Central memory CD4-positive, alpha-beta T cell (primary cell): ENCODE measurements at places on chromosomes 2 and 18.
A peak's percentile ranks its signal among the peaks of the same experiment; 100 is the strongest.

- DNase-seq, result no peak
These were observed 134.5 kb downstream of the MEIS1 start for GRCh38 chr2:66569321-66569851.

GRCh38 chr2:40224318-40224717 lies 227.6 kb downstream of the SLC8A1 start:
- DNase-seq, result no peak

GRCh38 chr2:111938392-111938791 lies 40.0 kb downstream of the MERTK start:
- DNase-seq, result no peak

DNA sequence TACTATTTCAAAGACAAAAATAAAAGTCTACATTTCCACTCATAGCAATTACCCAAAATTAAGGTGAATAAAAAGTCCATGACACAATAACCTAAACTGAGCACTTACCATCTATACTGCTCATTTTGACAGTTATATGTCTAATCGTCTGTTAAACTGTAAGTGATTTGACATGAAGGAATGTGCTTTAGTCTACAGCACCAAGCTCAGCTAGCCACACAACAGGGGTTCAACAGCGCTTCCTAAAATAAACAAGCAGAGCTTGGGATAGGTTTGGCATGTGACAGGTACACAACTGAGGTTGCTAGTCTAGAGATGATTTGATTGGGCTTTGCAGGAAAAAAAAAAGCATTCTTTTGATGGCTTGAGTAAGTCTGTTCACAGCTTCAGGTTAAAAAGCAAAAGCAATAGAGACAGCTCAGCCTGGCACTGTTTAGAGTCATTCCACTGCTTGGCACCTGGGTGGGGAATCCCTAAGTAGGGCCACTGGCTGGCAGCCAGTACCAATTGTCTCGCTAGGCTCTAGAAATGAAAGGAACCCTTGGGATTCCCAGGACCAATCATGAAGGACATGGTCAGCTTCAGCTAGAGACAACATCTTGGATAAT lies 78.6 kb downstream of the BARD1 start:
- no peak for DNase-seq

DNA sequence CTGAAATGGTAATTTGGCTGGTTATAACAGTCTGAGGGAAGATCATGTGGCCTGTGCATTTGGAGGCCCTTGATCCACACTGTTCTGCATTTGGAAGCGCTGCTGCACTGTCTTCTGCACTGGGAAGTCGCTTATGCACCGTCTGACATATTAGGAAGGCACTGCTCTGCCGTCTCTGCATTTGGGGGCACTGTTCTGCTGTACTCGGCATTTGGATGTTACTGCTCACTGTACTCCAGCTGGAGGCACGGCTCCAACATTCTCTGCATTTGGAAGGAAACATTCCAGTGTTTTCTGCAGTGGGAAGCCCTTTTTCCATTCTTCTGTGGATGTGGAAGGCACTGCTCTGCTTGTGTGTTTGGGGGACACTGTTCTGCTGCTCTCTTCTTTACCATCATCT lies 9.6 kb upstream of the PROM2 start:
- no peak for DNase-seq

DNA sequence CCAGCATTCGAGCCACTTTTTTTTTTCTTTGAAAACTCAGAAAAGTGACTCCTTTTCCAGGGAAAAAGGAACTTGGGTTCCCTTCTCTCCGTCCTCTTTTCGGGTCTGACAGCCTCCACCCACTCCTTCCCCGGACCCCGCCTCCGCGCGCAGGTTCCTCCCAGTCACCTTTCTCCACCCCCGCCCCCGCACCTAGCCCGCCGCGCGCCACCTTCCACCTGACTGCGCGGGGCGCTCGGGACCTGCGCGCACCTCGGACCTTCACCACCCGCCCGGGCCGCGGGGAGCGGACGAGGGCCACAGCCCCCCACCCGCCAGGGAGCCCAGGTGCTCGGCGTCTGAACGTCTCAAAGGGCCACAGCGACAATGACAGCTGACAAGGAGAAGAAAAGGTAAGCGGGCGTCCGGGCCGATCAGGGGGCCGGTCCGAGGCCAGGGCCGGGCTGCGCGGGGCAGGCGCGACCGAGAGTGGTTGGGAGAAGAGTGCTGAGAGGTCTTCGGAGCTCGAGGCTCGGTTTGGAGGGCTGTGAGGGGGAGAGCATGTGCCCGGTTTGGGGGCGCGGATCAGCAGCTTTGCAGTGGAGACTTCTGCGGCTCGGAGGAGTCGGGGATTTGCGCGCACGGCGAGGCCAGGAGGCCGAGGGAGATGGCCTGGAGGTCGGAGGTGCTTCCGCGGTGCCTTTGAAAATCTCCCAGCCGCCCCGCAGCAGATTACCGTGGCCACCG lies 502 bp downstream of the EPAS1 start:
- peak; percentile 59 for DNase-seq

GRCh38 chr2:174145827-174146226 lies 102.5 kb downstream of the OLA1 start:
- no peak for DNase-seq

DNA sequence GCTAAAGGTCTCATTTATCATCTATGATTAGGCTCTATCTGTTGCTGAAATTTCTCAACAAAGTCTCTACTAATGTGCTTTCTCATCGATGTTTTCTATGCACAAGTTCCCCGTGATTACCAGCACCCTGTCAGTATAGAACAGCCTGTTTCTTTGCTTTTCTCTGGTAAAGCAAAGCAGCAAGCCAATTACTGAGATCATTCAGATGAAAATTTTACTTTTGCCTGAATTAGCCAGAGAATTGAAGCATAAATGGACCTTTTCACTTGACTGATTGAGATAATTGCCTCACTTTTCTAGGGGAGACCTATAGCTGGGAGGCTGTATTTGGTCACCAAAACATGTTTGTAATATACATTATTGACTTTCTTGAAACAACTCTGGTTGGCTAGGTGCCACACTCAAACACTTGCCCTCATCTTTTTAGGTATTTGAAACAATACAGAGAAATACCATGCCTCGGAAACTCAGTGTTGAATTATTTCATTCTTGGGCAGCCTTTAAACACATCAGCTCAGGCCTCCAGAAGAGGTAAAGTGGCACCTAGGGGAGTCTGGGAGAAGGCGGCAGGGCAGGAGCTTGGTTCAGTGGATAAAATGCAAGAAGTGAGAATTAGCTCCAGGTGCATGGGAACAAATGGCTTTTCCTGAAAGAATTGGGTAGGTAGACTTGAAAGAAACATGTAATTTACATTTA lies 96.2 kb downstream of the GALNT3 start:
- DNase-seq, result no peak

DNA sequence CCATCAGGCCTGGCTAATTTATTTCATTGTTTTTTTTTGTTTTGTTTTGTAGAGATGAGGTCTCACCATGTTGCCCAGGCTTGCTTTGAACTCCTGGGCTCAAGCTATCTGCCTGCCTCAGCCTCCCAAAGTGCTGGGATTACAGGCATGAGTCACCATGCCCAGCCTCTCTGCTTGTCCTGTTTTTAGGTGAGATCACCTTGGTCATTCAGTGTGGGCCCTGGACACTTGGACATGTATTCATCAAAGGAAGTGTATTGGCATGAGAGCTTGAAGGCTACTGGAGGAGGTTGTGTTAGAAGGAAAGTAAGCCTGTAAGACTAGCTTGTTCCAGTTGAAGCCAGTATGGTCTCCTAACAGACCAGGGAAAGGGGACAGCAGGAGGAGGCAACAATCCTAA lies 229.2 kb upstream of the RGPD4 start:
- DNase-seq, result no peak

- DNase-seq, result no peak
These were observed 712.5 kb downstream of the TDRD15 start for GRCh38 chr2:21836261-21836660.

GRCh38 chr18:63000839-63001238 lies 285.5 kb downstream of the PHLPP1 start:
- no peak for DNase-seq

GRCh38 chr2:217797661-217798069 lies 205.1 kb downstream of the TNS1 start:
- no peak for DNase-seq

GRCh38 chr2:70243806-70244584 lies 4.4 kb downstream of the TIA1 start:
- DNase-seq, result no peak

- DNase-seq, result no peak
These were observed 193.1 kb upstream of the CXCR4 start for GRCh38 chr2:136310797-136311603.

DNA sequence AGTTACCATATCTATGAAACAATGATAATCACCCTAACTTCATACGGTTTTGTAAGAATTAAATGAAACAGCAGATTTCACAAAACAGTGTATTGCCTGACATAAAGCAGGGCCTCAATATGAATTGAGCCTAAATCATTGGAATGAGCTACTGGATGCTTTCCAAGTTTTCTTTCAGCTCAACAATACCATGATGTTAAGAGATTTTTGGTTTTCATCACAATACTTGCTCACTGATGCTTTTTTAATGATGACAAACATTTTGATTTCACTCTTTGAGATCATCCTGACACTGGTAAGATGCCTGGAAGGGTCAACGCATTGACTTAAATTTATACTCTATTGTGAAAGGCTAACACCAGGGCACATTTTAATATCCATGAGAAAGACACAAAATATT lies 377.5 kb downstream of the ZNF521 start:
- DNase-seq, result no peak

DNA sequence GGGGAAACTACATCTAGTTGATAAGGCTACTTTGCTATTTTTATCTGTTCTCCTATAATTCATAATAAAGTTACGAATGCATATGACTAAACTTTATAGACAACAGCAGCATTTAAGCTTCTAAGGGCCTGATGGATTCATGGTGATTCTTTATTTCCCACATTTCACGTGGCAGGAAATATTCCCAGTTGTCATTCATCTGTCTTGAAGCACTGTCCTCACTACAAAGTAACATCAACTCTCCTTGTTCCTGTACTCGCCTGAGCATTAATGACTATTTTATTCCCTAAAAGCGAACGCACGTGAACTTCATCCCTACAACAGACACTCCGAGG lies 2.6 kb downstream of the SATB2 start:
- DNase-seq, result no peak

GRCh38 chr2:7007488-7007845 lies 90.3 kb downstream of the RNF144A start:
- no peak for DNase-seq

DNA sequence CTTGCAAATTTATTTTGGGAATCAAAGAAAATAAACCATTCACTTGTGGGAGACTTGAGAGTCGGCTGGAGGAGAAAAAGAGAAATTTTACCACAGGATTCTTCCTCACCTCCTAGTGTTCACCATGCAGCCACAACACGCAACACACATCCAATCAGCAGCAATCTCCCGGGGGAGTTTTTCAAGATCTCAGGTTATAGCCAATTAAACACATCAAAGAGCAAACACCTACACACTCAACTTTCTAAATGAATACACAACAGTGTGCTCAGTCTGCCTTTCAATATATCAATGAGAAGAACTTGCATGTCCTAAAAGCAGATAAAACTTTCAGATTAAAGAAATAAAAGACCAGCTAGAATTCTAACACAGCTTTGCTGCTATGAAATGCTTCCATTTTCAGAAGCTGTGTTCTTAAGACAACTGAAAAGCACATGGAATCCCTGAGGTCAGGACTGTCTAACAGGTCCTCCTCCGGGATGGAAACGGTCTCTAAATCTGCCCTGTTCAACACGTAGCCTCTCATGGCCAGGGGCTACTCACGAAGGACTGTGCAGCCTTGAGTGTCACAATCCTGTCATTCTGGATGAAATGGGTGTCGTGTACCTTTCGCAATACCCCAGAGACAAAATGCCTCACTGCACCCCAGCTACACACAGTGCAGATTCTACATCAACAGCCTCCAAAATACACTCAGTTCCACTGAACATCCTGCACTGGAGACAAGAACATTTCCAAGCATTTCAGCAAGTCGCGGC lies 84.2 kb downstream of the ZNF516 start:
- no peak for DNase-seq

- no peak for DNase-seq
These were observed 73.7 kb downstream of the SP3 start for GRCh38 chr2:173891315-173892037.

- no peak for DNase-seq
These were observed 42.1 kb upstream of the SNED1 start for GRCh38 chr2:240956171-240956934.

DNA sequence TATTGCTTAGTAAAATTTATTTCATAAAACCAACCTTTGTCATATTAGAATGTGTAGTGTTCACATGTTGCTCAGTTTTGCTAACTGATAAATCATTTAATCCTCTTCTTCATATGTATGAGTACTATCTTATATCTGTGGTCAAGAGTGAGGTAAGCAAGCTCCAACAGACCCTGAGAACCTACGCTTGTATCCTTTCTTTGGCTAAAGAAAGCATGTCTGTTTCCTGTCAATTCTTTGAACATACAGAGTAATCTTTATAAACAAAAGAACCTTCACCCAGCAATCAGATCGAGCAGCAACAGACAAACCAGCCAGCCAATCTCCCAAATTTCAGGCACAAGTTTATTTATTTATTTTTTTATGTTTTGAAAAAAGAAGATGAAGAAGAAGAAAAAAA lies 6.4 kb downstream of the ADCYAP1 start:
- DNase-seq, result no peak

GRCh38 chr18:31723639-31723989 lies 37.1 kb downstream of the SLC25A52 start:
- no peak for DNase-seq

- DNase-seq, result no peak
These were observed 316.9 kb upstream of the REV1 start for GRCh38 chr2:99806758-99807157.

- no peak for DNase-seq
These were observed 335.9 kb downstream of the CYP26B1 start for GRCh38 chr2:71811726-71812125.

GRCh38 chr2:85291425-85292023 lies 36.3 kb downstream of the TGOLN2 start:
- peak; percentile 55 for DNase-seq

DNA sequence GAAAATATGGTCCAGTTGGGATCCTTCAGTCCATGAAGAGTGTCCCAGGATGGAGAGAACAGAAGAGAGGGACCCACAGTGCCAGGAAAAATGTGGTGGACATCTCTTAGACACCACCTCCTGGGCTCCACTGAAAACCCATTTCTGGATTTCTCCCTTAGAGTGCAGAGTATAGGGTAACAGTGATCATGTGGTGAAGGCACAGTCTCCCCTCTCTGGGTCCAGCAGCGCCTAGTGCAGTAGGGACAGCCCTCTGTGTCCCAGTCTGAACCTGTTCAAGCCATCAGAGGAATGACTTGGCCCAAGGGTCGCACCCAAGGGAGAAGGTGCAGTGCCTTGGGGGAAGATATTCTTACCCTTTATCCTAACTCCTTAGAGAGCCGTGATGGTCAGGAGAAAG lies 30.1 kb downstream of the TET3 start:
- no peak for DNase-seq

- peak; percentile 23 for DNase-seq
These were observed 2.4 kb upstream of the RBM45 start for GRCh38 chr2:178109813-178110212.

GRCh38 chr2:12417786-12418185 lies 298.9 kb upstream of the TRIB2 start:
- DNase-seq, result no peak

DNA sequence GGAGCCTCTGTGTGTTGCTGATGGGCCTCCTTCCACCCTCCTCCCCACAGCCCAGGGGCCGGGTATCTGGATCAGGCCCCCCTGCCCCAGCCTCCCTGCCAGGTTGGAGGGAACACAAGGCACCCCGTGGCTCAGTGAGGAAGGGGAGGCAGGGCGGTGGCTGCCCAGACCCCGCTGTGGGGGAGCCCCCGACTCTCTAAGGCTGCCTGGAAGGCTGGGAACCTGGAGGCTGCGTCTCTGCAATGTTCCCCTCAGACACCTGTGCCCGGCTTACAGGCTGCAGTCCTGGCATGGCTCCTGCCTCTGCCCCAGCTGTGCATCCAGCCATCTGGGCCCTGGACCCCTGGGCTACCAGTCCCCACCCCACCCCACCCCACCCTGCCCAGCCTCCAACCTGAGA lies 438 bp upstream of the MAB21L4 start:
- no peak for DNase-seq
